ENCODE measurements at places on chromosomes 4 and X.
A peak's percentile ranks its signal among the peaks of the same experiment; 100 is the strongest.

DNA sequence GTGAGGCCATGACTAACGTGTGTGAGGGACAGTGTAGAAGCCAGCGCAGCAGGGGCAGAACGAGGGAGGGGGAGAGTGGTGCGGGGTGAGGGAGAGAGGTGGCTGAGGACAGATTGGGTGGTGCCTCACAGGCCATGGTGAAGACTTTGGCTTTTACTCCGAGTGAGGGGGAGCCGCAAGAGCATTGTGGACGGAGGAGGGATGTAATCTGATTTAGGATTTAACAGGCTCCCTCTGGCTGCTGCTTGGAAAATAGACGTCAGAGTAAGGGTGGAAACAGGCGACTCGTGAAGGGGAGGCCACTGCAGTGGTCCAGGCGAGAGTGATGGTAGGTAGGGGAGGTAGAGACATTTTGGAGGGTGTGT is 13.0 kb downstream of the PPP1R3F start:
- no peak for DNase-seq

GRCh38 chrX:24145303-24146186 is 4.0 kb upstream of the ZFX start:
- DNase-seq = no peak

GRCh38 chrX:67288156-67288555 is 255.7 kb upstream of the AR start:
- DNase-seq = no peak

- DNase-seq = no peak
Observed at GRCh38 chr4:8583655-8584025, 3.4 kb downstream of the GPR78 start.

DNA sequence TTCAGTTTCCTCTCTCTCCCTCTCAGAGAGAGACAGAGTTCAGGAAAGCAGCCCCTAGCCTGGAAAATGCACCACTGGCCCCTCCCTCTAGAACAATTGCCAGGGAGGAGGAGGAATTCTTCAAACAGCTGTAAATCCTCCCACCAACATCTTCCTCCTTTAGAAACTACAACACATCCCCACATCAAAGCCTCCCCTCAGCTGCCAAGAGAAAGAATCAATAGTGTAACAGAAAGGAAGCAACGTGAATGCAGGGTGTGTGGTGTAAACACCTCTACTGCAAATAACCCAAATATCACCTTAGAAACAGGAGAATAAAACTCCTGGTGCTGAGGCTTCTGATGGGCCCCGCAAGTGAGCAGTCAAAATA is 249.9 kb upstream of the GATB start:
- no peak for DNase-seq

DNA sequence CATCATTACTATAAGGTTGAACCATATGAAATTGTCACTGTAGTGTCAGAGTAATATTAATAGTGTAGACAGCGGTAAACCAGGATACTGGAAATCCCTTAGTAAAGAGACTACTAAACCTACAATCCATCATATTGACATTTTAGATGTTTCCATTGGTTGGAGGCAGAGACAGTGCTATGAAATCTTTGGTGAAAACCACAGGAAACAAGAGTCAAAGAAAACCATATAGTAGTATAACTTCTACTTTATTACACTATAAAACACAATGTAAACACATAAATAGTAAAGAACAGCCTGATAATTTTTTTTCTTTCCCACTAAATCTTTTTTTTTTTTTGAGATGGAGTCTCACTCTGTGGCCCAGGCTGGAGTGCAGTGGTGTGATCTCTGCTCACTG is 15.9 kb downstream of the RELL1 start:
- no peak for DNase-seq

DNA sequence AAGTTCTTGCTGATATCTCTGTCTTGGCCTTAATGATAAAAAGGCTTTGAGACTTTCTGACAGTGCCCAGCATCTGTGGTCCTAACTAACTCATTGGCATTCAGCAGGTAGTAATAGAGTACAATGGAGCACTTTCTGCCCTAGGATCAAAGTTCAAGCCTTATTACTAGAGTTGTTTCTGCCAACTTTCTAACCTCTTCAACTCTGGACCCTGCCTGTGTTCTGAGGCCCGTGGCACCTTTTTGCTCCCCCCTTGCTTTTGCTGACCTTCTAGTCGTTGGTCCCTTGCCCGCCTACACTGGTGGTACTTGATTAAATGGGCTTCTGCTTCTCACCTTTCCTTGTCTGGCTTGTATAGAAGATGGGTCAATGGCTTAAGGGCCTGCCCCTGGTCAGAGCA is 126.3 kb downstream of the PPARGC1A start:
- DNase-seq = no peak

DNA sequence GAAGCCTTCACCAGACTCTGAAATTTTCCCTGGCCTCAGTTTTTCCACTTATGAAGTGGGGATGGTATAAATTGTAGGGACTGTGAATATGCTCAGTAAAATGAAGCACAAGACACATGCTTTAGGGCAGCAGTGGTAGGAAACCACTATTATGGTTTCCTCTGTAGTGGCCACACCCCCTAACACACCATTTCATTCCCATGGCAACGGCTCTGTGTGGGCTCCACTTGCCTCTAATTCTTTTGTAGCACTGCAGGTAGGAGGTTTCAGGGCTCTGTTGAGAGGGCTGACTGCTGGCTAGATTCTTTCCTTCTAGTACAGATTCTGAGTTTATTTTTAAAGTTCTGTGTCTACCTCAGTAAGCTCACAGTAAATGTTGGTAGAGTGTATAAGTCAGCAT is 3.5 kb upstream of the VMA21 start:
- DNase-seq = peak; percentile 63

GRCh38 chr4:88698519-88698918 is 890 bp upstream of the NAP1L5 start:
- DNase-seq = no peak

DNA sequence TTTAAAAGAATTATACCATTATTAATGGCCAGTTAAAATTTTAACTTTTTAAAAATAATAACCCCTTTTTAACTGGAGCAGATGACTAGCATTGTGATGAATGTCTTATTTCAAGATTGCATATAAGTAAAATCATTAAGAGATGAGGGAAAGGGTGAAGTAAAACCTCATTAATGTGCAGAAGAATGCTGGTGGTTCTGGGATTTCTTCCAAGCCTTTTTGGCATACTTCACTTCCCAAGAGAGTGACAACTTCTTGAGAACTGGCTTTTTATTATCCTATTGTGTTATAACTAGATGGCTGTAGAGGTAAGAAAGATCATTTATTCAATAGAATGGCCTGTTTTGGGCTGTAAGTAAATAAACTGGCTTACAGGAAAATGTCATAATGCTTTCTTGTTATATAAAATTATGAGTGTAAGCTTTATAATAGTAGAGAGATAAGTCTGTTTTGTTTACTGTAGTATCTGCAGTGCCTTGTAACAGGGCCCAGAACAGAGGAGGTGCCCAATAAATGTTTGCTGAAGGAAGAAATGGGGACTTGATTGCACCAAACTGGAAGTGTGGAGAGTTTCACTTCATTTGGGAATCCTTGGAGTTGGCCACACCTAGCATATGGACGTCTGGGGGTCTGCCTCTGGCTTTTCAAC is 242.9 kb upstream of the PITX2 start:
- no peak for DNase-seq

- no peak for DNase-seq
Observed at GRCh38 chr4:145388043-145388442, 93.6 kb upstream of the SMAD1 start.

DNA sequence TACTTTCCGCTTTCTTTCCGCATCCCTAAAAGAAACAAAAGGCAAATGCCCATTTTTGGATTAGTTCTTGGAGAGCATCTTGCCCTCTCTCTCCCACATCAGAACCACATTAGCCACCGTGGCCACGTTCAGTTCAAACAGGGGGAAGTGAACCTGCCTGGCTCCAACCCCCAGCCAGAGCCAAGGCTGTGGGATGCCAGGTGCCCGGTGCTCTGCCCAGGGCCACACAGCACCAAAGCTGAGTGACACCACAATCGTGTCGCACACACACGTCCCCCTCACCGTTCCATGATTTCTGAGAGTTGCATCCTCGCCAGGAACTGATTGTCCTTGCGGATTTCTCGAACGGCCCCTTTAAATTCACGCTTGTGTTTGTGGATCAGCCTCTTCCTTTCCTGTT is 24.3 kb downstream of the NOP14 start:
- no peak for DNase-seq

DNA sequence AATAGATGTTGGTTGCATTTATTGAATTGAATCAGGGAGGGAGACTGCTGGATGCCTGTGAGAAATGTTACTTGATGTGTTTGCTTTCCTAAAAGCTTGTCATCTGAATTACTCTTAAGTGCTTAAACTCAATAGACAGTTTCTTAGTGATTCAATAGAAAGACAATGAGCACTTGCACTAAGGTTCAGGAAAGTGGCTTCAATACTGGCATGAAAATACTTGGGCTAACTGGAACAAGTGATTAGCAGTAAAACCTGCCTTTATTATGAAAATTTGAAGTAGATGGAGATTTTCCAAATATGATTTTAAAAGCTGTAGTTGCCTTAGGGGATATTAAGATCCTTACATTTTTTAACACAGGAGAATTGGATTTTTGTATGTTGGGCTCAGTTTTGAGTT is 123.3 kb downstream of the RNF150 start:
- no peak for DNase-seq

- no peak for DNase-seq
Observed at GRCh38 chrX:2584251-2585157, 83.7 kb upstream of the DHRSX start.
